Diencephalon (tissue), 1 donor: ENCODE measurements at places on chromosomes 3 and 15. TPM values are rescaled to one million over a fixed set of nuclear protein-coding genes. Genes with fewer than 3 reads are reported as not detected.

Gene KBTBD13
- not detected for total RNA-seq

Gene AQP9
- 0.92 TPM for total RNA-seq

Gene UROC1
- total RNA-seq = not detected

Gene VGLL3
- total RNA-seq = 1.6 TPM

Gene PAQR5
- total RNA-seq = 2.3 TPM

Gene MYO1E
- total RNA-seq = 13.8 TPM

Gene FBXL22
- total RNA-seq = 1.4 TPM

Gene GRAMD1C
- total RNA-seq = 10.8 TPM

Gene PLXNA1
- 86.7 TPM for total RNA-seq

Gene PP2D1
- not detected for total RNA-seq

Gene STRA6
- total RNA-seq = 6.7 TPM

Gene TGM4
- not detected for total RNA-seq

Gene PLOD2
- 45.0 TPM for total RNA-seq

Gene SIDT1
- 19.6 TPM for total RNA-seq

Gene SOX14
- total RNA-seq = 1.4 TPM

Gene DNASE1L3
- total RNA-seq = not detected

Gene ACKR4
- not detected for total RNA-seq

Gene BFSP2
- total RNA-seq = not detected

Gene YEATS2
- 52.4 TPM for total RNA-seq

Gene TNNC1
- not detected for total RNA-seq

Gene C2CD4A
- under 0.01 TPM for total RNA-seq

Gene ACP3
- total RNA-seq = 1.2 TPM

Gene GPR156
- 1.4 TPM for total RNA-seq

Gene GLDN
- 5.3 TPM for total RNA-seq

Gene GOLGA6L7
- not detected for total RNA-seq

Gene CCDC39
- total RNA-seq = 3.9 TPM

Gene ABI3BP
- 1.8 TPM for total RNA-seq
